ENCODE measurements at places on chromosomes 12 and 14. TPM values are rescaled to one million over a fixed set of nuclear protein-coding genes. Genes with fewer than 3 reads are reported as not detected.

Gene SLC7A8
- total RNA-seq, result 42.2 TPM

Gene CCDC88C
- total RNA-seq, result 41.8 TPM

Gene DACT1
- total RNA-seq, result 10.1 TPM

Gene KCNH5
- total RNA-seq, result not detected

Gene HPD
- 0.85 TPM for total RNA-seq

Gene LTBR
- total RNA-seq, result 149 TPM

Gene A2M
- 2,565 TPM for total RNA-seq

Gene REP15
- total RNA-seq, result 3.6 TPM

Gene KRT2
- not detected for total RNA-seq

Gene SLCO1C1
- 0.17 TPM for total RNA-seq

Gene SLC8A3
- 0.60 TPM for total RNA-seq

Gene KLRB1
- total RNA-seq, result 2.3 TPM

Gene PWP1
- total RNA-seq, result 22.8 TPM

Gene RD3L
- not detected for total RNA-seq

Gene ASIC1
- 2.9 TPM for total RNA-seq

Gene GPRC5A
- 478 TPM for total RNA-seq

Gene TMEM63C
- total RNA-seq, result 0.47 TPM

Gene KRT83
- not detected for total RNA-seq

Gene ACSM4
- total RNA-seq, result not detected
